ENCODE measurements at places on chromosomes 3 and 15. TPM values are rescaled to one million over a fixed set of nuclear protein-coding genes. Genes with fewer than 3 reads are reported as not detected.

DNA sequence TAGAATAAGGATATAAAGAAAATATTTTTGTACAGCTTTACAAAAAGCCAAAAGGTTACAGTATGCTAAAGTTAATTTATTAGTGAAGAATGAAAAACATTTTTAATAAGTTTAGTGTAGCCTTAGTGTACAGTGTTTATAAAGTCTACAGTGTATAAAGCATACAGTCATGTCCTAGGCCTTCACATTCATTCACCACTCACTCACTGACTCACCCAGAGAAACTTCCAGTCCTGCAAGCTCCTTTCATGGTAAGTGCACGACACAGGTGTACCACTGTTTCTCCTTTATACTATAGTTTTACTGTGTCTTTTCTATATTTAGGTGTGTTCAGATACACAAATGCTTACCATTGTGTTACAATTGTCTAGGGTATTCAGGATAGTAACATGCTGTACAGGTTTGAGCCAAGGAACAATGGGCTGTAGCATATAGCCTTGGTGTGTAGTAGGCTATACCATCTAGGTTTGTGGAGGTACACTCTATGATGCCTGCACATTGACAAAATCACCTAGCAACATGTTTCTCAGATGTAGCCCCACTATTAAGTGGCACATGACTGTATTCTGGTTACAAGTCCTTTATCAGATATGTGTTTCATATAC lies 197.1 kb upstream of the KBTBD8 start:
- no peak overlapping the region for H3K27ac ChIP-seq
- no peak overlapping the region for H3K4me3 ChIP-seq
- no peak for DNase-seq
- peaks cover 6% of the 10 kb centered on the region for H3K27me3 ChIP-seq

GRCh38 chr3:187544326-187544725 lies 125.9 kb downstream of the SST start:
- no peaks in the 10 kb centered on the region for H3K27me3 ChIP-seq
- no peaks in the 10 kb centered on the region for H3K4me1 ChIP-seq
- H3K36me3 ChIP-seq = no peaks in the 10 kb centered on the region
- H3K27ac ChIP-seq = no peak overlapping the region
- DNase-seq = no peak

GRCh38 chr15:79743032-79743431 lies 153.8 kb downstream of the MTHFS start:
- H3K4me1 ChIP-seq = no peaks in the 10 kb centered on the region
- H3K4me3 ChIP-seq = no peak overlapping the region
- no peak overlapping the region for H3K27ac ChIP-seq

- H3K27me3 ChIP-seq = peaks cover 23% of the 10 kb centered on the region
- no peak overlapping the region for H3K4me3 ChIP-seq
- peak; percentile 20 for DNase-seq
- H3K36me3 ChIP-seq = no peaks in the 10 kb centered on the region
- H3K27ac ChIP-seq = no peak overlapping the region
Measured at GRCh38 chr3:134378384-134378783, 4.1 kb upstream of the AMOTL2 start.

DNA sequence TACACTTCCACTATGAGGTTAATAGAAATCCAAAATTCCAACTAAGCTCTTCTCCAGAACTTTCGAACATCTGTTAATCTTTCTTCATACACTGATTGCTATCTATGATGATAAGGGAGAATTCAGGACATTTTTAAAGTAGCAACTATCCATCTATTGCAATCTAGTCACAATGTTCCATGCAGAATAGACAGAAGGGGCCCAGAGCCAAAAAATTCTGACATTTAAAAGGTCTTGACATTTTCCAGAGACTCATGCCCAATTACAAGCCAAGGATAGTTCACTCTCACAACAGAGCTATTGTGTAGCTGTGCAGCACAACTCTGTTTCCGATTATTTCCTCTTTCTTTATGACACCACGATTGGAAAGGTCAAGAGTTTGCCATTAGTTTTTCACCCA lies 999.7 kb upstream of the ALCAM start:
- no peaks in the 10 kb centered on the region for H3K4me1 ChIP-seq
- no peak overlapping the region for H3K27ac ChIP-seq
- H3K36me3 ChIP-seq = no peaks in the 10 kb centered on the region
- no peak overlapping the region for H3K4me3 ChIP-seq
- no peaks in the 10 kb centered on the region for H3K27me3 ChIP-seq

DNA sequence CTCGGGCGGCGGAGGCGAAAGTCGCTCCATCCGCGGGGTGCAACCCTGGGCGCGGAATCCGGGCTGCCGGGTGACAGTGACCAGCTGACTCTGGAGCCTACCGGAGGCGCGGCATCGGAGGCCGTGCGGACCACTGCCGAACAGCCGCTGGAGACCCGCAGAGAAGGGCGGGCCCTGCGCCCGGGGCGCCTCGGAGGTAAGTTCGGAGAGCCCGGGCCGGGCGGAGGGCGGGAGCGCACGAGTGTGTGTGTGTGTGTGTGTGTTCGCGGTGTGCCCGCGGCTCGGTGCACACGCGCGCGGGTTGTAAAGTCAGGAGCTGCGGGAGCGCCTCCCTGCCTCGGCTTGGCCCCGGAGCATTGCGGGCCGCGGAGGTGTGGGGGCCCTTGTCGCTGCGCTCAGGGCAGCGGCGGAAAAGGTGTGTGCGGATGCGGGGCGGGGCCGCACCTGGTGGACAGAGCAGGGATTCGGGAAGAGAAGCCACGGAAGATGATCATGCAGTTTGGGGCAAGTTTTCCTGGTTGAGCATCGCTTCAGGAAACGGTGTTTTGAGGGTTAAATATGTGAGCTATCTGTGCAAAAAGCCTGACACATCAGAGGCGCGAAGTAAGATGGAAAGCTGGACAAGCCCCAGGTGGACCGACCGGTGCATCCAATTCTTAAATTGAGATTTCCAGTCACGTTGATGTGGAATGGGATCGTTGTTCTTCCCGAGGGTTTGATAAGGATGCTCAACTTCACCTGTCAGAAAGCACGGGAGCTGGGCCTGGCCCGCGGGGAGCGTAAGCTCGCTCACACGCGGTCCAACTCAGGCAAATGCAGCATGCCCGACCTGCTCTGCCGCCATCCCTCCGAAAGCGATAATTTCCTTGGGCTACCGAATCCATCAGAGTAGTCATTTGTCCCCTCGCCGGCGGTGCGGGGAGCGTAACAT lies 474 bp downstream of the MINAR1 start:
- DNase-seq = no peak
- H3K36me3 ChIP-seq = no peaks in the 10 kb centered on the region
- no peak overlapping the region for H3K4me3 ChIP-seq
- peaks cover 37% of the 10 kb centered on the region for H3K27me3 ChIP-seq

The TMEM202 gene
- not detected for total RNA-seq

GRCh38 chr3:143751643-143752178 lies 96.6 kb downstream of the SLC9A9 start:
- H3K4me1 ChIP-seq = peaks cover 33% of the 10 kb centered on the region
- peak; percentile 15 for DNase-seq
- H3K27ac ChIP-seq = peak overlapping the region; percentile 29
- no peaks in the 10 kb centered on the region for H3K27me3 ChIP-seq

The MEGF11 gene
- not detected for total RNA-seq

DNA sequence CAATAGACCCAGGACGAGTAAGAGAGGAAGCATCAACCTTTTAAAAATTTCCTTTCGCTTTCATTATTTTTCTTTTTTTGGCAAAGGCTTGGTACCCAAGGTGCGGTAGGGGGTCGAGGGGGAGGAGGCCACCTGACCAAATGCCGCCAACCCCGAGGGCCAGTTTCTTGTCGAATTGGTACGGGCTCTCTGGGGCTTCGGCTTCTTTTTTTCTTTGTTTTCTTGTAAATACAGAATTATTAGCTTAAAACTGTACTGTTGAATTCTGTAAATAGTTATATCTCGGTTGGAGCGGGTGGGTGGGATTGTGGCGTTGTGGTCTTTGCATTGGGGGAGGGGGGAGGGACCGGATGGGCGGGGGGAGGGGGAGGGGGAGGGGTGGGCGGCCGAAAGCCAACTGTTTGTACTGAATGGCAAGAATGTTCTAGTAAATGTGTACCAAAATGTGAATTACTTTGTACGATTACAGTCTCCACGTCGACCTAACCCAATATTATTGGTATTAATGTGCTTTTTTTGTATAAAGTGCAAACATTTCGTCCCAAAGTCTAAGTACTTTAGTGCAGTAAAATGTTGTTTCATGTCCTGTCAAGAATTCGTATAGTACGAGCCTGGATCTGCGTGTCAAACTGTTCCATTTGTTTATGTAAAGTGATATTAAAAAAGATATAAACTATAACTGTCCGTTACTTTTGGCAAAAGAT lies 4.7 kb downstream of the ZIC1 start:
- no peaks in the 10 kb centered on the region for H3K36me3 ChIP-seq
- peaks cover 26% of the 10 kb centered on the region for H3K4me1 ChIP-seq
- DNase-seq = no peak
- peak overlapping the region; percentile 28 for H3K4me3 ChIP-seq
- H3K27me3 ChIP-seq = peaks cover 98% of the 10 kb centered on the region

Measured in CD4-positive, alpha-beta T cell (primary cell).